Right hindlimb (tissue), 1 donor: ENCODE measurements at places on chromosomes 16 and 17.
A peak's percentile ranks its signal among the peaks of the same experiment; 100 is the strongest.

- DNase-seq = peak; percentile 72
Observed at GRCh38 chr17:38451030-38451839, 23.0 kb downstream of the ARHGAP23 start.

DNA sequence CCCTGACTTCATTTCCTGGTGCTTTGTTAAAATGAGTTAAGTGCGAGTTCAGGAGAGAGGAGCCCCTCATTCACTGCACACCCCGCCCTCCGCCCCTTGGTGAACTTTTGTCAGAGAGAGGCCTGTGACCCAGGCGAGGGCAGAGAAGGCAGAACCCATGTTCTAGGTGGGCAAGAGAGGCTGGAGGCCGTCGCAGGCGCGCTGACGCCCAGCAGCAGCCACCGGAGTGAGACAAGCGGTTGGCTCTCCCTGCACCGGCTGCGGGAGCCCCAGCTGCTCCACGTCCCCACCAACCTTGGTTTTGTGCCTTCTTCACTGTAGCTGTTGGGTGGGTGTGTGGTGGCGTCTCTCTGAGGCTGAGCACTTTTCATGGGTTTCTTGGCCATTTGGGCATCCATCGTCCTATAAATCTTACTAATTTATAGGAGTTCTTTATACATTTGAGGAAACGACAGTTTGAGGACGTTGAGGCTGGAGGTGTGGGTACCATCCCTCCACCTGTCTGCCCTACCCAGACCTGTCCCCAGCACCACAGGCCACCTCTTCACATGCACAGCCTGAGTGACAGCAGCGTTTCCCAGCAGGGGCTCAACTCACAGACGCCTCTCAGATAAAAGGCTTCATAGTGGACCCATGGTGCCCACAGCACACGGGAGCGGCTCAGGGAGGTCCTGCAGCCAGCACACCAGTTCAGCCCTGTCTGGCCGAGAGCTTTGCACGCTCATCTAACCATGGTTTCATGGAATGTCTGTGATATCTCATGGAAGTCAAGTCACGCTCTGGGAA, 45.2 kb upstream of the CBFA2T3 start:
- DNase-seq = no peak

DNA sequence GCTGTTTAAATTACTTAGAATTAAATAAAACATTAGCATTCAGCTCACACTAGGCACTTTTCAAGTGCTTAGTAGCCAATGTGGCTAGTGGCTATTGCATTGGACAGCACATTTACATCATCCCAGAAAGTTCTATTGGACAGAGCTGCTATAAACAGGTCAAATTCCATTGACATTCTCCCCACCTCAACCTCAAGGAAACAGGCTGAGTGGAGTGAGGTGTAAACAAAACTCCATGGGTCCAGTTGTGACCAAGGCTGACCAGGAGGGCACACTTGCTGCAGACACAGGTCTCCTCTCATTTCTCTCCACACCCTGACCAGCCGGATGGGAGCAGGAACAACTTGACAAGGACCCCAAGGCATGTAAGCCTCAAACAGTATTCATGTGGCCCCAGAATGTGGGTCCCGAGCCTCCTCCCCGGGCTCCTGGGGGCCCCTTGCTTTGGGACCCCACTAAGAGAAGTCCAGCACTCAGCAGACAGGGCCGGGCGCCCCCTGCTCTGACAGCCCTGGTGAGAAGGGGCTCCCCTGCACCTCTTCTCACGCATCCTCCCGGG, 488 bp downstream of the C17orf113 start:
- no peak for DNase-seq

GRCh38 chr17:78678222-78678557, 101.0 kb upstream of the DNAH17 start:
- DNase-seq = no peak

DNA sequence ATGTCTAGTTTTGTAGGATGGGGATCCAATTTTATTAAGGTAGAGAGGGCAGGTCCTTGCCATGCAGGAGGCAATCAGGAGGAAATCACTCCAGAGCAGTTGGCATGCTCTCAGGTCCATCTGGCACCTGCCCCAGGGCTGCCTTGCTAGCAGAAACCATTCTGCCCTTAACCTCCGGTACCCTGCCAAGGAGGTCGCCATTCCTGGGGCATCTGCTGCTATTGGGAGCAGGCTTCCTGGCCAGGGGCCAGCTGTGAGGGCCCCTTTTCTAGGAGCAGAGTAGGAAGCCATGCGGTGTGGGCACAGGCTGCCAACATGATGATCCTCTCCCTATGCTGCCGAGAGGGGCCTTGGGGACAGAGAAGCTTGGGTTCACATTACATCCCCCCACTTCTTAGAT, 47.6 kb upstream of the MGAT5B start:
- DNase-seq = no peak

GRCh38 chr17:48486557-48486956, 44.3 kb downstream of the HOXB1 start:
- DNase-seq = no peak

- DNase-seq = peak; percentile 71
Observed at GRCh38 chr17:82440991-82441627, 9.4 kb downstream of the CYBC1 start.

GRCh38 chr17:17683710-17684365, 2.6 kb downstream of the RAI1 start:
- DNase-seq = no peak

GRCh38 chr16:27407133-27407532, 5.2 kb downstream of the IL21R start:
- DNase-seq = no peak

DNA sequence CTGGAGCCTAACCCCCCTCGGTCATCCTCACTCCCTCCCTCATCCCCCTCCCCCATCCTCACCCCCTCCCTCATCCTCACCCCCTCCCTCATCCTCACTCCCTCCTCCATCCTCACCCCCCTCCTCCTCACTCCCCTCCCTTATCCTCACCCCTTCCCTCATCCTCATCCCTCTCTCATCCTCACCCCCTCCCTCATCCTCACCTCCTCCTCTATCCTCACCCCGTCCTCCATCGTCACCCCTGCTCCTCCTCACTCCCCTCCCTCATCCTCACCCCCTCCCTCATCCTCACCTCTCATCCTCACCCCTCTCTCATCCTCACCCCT, 571 bp downstream of the PRSS33 start:
- no peak for DNase-seq

DNA sequence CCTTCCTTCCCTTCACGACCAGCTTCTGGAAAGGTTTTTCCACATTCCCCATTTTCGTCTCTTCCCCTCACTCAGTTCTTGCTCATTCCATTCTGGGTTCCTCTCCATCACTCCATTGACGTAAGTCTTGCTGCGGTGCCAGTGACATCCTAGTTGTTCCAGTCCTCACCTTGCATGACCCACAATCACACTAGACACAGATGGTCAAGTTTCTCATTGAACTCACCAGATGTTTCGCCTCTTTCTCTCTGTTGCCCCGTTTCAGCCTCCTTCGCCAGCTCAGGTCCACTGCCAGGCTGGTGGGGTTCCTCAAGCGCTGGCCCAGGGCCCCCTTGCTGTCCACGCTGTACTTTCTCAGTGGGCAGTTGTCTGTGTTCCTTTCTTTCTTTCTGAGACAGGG, 43.4 kb downstream of the CCDC42 start:
- no peak for DNase-seq

DNA sequence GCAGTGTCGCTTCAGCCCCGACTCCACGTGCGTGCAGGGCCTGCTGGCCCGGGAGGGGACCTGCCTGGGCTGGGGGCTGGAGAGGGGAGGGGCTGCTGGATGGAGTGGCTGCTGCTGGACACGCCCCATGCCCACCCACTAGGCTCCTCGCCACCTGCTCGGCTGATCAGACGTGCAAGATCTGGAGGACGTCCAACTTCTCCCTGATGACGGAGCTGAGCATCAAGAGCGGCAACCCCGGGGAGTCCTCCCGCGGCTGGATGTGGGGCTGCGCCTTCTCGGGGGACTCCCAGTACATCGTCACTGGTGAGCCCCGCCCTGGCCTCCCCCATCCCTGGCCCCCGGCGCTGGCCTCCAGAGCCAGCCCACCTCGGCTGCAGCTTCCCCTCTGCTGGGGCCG, 2.4 kb downstream of the BRICD5 start:
- peak; percentile 30 for DNase-seq

- no peak for DNase-seq
Observed at GRCh38 chr17:73872816-73873215, 228.6 kb upstream of the SDK2 start.

GRCh38 chr16:52727441-52727840, 180.5 kb upstream of the TOX3 start:
- DNase-seq = no peak

DNA sequence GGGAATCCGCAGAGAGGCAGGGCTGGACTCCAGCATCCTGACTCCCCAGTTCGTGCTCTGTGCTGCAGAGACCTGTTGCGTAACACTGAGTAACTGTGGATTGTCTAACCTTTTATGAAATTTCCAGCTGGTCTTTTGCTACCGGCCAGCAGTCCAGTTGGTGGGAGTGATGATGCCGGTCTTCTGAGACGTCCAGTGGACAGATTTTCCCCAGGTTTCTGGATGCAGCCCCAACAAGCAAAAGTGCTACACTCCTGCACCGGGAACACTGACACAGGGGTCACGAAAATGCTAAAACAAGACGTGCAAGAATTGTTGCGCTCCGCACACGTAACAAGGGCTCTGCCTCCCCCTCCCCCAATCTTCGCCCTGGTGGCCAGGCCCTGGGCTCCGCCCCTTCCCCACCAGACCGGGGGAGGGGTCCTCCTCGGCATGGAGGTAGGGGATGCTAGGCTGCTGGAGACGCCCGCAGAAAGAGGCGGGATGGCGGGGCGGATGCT, 701 bp upstream of the MRC2 start:
- DNase-seq = peak; percentile 92

- no peak for DNase-seq
Observed at GRCh38 chr16:85507342-85507741, 105.8 kb upstream of the GSE1 start.

DNA sequence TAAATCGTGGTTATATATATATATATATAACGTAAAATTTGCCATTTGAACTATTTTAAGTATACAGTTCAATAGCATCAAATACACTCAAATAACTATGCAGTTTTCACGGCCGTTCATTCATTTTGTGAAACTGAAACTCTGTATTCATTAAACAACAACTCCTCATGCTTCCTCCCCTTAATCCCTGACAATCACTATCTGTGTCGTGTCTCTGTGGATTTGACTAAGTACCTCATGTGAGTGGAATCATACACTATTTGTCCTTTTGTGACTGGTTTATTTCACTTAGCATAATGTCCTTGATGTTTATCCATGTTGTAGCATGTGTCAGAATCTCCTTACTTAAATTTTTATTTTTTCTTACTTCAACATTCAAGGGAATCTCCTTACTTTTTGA, 2.8 kb downstream of the CCL23 start:
- DNase-seq = no peak

GRCh38 chr17:79377230-79377786, 233.5 kb downstream of the RBFOX3 start:
- DNase-seq = no peak

DNA sequence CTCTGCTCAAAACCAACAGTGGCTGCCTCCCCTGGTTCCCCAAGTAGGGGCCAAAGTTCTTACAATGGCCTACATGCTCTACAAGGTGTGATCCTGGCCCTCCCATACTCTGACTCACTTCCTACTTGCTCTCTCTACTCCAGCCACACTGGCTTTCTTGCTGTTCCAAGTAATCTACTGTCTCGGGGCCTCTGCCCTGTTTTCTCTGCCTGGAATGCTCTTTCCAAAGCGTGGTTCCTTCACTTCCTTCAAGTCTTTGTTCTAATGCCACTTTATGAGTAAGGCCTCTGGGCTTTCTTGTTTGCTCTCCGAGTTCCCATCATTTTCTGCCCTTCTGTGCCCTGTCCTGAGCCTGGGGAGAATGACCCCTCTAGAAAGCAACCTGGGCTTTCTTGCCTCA, 4.1 kb upstream of the CDH3 start:
- no peak for DNase-seq

DNA sequence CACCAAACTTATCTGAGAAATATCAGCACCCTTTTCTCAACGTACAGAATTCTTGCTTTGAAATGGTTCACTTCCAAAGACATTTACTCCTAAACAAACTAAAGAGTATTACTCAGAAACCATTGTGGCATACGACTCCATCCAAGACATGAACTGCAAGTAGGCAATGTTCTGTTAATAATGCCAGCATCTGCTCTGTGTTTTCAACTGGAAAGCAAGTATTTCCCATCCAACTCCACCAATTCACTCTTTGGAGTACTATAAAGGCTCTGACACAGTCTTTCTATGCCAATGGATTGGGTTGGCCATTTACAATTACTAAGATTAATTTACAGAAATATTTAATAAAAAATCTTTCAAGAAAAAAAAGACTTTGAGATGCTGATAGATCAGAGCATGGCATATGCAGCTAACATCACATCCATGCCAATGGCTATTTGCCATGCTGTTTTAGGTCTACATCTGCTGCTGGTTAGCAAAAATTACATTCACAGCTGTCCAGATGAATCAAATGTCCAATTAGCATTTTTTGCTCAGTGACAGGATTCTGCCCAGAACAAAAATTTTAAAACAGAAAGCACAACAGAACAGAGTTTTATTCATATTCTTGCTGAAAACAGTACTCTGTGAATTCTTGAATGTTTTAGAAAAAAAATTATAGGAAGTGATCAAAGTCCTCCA, 65.9 kb upstream of the HLF start:
- peak; percentile 30 for DNase-seq
